ENCODE measurements at places on chromosomes 11 and 22. TPM values are rescaled to one million over a fixed set of nuclear protein-coding genes. Genes with fewer than 3 reads are reported as not detected.

Gene P2RX6
- total RNA-seq: 20.8 TPM

Gene MACROD1
- 12.6 TPM for total RNA-seq

Gene MGAT3
- 1.3 TPM for total RNA-seq

Gene HBD
- total RNA-seq: 0.36 TPM

Gene HPX
- total RNA-seq: 0.78 TPM

Gene E2F8
- total RNA-seq: 0.13 TPM

Gene ANO9
- not detected for total RNA-seq

Gene ME3
- 40.7 TPM for total RNA-seq

Gene RFPL1
- total RNA-seq: not detected

Gene DRD4
- total RNA-seq: 0.07 TPM

Gene RNF215
- 30.5 TPM for total RNA-seq
